DMS 273 treated with DMSO at 0.1 percent for 48 hours (cell line): ENCODE measurements at places on chromosomes 7 and 10.

- no peak for DNase-seq
These were observed 9.9 kb upstream of the SPAG6 start for GRCh38 chr10:22335173-22335933.

- DNase-seq = no peak
These were observed 84.6 kb upstream of the UNC5B start for GRCh38 chr10:71127773-71128172.

DNA sequence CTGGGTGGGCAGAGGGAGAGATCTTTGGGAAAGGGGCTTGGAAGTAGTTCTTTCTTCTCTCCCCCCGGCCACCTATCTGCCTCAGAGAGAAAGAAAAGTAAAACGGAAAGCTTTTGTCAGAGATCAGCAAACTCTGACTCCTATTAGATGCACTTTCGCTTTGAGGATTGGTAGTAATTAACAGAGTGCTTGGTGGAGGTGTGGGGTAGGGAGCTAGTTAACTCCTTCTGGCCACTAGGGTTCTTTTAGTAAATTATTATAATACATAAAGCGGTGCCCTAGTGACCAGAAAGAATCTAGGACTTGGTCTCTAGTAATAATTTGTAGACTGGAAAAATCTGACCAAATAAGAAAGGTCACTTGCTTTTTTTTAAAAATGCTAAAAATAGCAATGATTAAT, 54.6 kb downstream of the CPVL start:
- peak; percentile 34 for DNase-seq

- DNase-seq = peak; percentile 92
These were observed 153.1 kb upstream of the MEOX2 start for GRCh38 chr7:15839416-15840100.

DNA sequence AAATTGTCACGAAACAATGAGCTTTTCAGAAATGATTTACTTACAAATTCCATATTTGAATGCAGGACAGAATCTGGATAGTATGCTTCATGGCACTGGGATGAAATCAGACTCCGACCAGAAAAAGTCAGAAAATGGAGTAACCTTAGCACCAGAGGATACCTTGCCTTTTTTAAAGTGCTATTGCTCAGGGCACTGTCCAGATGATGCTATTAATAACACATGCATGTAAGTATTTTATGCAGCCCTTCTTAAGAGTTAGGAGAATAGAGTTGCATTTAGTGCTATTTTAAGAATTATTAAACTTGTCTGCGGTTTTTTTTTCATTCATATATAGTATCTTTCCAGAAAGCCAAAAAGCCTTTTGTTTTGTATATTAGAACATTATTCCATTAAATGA, 67.4 kb downstream of the MMRN2 start:
- DNase-seq = no peak

GRCh38 chr10:63896992-63897391, 375.8 kb downstream of the REEP3 start:
- DNase-seq = no peak

GRCh38 chr10:124480860-124481259, 19.2 kb downstream of the LHPP start:
- no peak for DNase-seq

DNA sequence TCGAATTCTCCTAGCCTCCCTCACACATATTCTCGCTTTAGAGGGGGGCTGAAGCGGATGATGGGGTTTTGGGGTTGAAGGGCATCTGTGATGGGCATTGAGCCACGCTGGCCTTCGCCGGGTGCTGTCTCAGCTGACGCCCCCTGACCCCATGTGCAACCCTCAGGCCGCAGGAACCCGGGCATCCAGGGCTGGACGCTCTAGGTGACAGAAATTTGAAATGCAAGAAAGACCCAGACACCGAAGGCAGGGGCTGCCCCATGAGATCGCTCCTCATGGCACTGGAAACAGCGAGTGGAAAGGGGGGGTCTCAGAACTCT, 664 bp upstream of the C10orf88 start:
- DNase-seq = no peak

GRCh38 chr10:110932505-110933180, 13.2 kb downstream of the SHOC2 start:
- DNase-seq = no peak

GRCh38 chr7:84746353-84746752, 440.5 kb downstream of the SEMA3D start:
- DNase-seq = no peak

- peak; percentile 18 for DNase-seq
These were observed 39.6 kb downstream of the COL26A1 start for GRCh38 chr7:101402081-101402779.

GRCh38 chr7:130386876-130387275, 6.6 kb downstream of the CPA1 start:
- no peak for DNase-seq

GRCh38 chr10:9160275-9160674, 1105.8 kb downstream of the GATA3 start:
- DNase-seq = no peak

DNA sequence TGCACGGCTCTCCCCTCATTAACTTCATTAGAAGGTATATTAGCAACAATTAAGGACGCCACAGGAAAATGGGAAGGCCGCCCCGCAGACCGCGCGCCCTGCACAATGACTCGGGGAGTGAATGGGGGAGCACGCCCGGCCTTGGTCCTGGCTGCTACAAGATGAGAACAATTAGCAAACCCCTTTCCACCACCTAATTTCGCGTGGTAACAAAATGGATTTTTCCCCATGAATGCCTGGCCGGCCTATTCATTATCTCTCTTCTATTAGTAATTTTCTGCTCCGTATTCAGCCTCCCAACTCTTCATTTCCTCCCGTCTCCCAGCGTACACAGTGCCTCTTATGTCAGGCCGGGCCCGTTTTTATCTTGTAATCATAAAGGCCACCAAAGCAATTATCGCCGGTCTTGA, 346.9 kb downstream of the DNAJB6 start:
- DNase-seq = no peak

DNA sequence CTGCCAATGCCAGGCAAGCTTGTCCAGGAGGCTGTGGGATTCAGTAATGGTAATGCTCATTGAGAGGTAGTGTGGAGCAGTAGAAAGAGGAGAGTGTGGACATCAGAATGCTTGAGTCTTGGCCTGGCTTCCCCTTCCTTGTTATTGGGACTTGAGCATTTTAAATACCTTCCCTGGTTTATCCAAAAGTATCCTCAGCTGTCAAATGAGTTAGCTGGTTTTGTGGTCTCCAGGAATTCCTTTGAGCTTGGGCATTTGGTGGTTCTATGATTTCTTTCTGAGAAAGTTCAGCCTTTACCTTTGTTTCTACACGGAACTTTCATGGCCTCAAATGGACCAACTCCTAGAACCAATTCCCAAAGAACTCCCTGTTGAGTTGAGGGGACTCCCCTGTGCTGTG, 264.3 kb downstream of the PTEN start:
- DNase-seq = no peak
